ENCODE measurements at places on chromosomes 1 and 21.

GRCh38 chr1:92186081-92186480 lies 31.6 kb upstream of the C1orf146 start:
- no peak for DNase-seq

- no peak for DNase-seq
Measured at GRCh38 chr1:87418048-87418447, 89.4 kb downstream of the LMO4 start.

- DNase-seq, result no peak
Measured at GRCh38 chr1:12615865-12616708, 1.9 kb downstream of the DHRS3 start.

DNA sequence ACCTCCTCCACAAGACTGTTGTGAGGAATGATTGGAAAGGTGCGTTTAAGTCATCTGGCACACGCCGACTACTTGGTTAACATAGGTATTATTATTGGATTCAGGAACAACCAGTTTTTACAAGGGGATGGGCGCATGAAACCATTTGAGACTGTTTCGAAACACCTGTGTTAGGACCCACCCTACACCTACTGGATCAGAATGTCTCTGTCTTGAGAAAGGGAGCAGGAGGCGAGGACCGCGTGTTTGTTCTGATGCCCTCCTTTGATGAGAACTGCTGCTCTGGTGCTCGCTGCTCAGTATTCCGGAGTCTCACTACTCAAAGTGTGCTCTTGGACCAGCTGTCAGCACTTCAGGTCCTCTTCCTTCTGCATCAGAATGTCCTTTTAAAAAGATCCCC lies 7.3 kb downstream of the H6PD start:
- DNase-seq, result no peak

- DNase-seq, result no peak
Measured at GRCh38 chr1:213868482-213868881, 119.3 kb upstream of the PROX1 start.

- DNase-seq, result no peak
Measured at GRCh38 chr1:47393141-47393540, 22.9 kb upstream of the FOXE3 start.

DNA sequence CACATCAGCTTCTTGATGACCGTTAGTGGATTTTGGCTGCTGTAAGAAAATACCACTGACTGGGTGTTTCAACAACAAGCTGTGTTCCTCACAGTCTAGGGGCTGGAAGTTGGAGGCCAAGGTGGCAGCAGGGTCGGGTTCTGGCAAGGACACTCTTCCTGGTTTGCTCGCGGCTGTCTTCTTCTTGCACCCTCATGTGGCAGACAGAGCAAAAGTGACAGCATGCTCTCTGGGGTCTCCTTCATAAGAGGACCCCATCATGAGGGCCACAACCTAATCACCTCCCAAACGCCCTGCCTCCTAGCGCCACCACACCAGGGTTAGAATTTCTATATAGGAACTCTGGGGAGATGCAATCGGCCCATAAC lies 18.6 kb upstream of the TSPEAR start:
- DNase-seq, result no peak

- DNase-seq, result peak; percentile 51
Measured at GRCh38 chr1:117654493-117655219, 48.8 kb downstream of the TENT5C start.

- DNase-seq, result no peak
Measured at GRCh38 chr21:40662889-40663288, 184.1 kb downstream of the DSCAM start.

GRCh38 chr21:34995979-34996303 lies 53.2 kb downstream of the RUNX1 start:
- no peak for DNase-seq

- no peak for DNase-seq
Measured at GRCh38 chr1:232984577-232985425, 34.4 kb downstream of the NTPCR start.

- DNase-seq, result no peak
Measured at GRCh38 chr1:115879977-115880376, 39.1 kb upstream of the NHLH2 start.

- no peak for DNase-seq
Measured at GRCh38 chr21:34528131-34528561, 16.1 kb upstream of the KCNE1 start.

GRCh38 chr1:8848663-8849386 lies 29.7 kb downstream of the ENO1 start:
- peak; percentile 75 for DNase-seq

GRCh38 chr1:221100611-221101010 lies 221.4 kb downstream of the HLX start:
- DNase-seq, result no peak

DNA sequence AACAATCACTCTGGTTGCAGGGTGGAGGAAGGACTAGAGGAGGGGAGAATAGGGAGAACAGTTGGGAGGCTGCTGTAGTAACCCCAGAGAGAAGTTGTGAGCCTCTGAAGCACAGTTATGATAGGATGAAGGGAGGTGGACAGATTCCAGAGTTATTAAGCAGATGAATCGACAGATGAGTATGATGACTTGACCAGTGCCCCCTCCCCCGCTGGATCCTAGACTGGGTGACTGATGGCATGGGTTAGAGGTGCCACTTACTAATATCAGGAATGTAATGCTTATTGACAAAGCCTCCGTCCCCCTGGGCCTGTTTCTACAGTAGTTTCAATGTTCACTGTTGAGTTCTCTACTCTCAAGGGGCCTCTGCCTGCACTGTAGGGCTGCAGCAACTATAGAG lies 14.0 kb upstream of the TIPRL start:
- no peak for DNase-seq

GRCh38 chr1:22225858-22226589 lies 83.1 kb upstream of the WNT4 start:
- no peak for DNase-seq

DNA sequence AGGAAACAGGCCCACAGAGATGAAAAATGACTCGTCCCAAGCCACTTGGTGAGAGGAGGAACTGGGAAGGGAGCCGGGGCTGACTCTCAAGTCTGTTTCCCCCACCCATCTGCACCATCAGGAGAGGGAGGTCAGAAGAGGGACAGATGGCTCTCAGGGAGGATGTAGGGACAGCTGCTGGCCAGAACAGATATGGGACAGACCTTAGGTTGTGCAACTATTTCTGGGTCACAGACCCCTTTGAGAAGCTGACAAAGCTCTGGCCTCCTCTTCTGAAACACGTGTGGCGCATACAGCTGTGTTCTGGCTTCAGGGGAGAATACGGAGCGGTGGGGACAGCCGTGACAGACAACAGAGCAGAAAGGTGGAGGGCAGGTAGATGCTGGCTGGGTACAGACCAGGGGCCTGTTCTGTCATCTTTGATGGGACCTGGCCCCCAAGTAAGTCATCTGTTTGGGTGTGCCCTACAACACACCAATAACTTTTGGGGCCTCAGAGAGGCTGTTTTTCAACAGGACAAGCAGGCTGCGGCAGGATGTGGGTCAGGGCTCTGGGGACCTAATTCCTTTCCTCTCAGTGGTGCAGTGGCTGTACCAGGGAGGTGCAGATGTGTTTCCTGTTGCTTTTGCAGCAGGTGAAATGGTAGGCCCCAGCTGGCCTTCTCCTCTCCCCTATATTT lies 7.3 kb downstream of the SH3BGRL3 start:
- DNase-seq, result no peak

- DNase-seq, result no peak
Measured at GRCh38 chr21:31665397-31665796, 5.9 kb downstream of the SOD1 start.

DNA sequence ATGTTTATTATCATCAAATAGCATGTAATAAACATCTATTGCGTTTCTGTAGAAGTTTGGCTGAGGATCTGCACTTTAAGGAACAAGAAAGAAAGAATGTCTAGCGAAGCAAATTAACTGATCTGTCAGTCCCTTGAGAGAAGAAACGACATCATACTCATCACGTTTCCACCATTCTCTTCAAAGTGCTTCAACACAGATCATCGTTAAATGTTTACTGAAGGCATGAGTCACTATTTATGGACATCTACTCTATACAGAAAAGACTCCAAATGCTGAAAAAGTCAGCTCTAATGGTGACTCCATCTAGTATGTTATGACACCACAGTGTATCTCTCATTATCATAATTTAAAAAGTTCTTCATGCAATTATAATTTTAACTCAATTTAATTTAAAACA lies 369.1 kb downstream of the RGS7 start:
- no peak for DNase-seq

- no peak for DNase-seq
Measured at GRCh38 chr1:61441723-61442262, 283.1 kb downstream of the TM2D1 start.

- DNase-seq, result no peak
Measured at GRCh38 chr1:53574621-53575020, 115.4 kb downstream of the DMRTB1 start.

- DNase-seq, result no peak
Measured at GRCh38 chr1:34286511-34286910, 109.8 kb downstream of the C1orf94 start.

- DNase-seq, result no peak
Measured at GRCh38 chr1:94345148-94345721, 73.0 kb upstream of the ABCD3 start.

GRCh38 chr1:183431840-183432547 lies 13.8 kb upstream of the NMNAT2 start:
- no peak for DNase-seq

- no peak for DNase-seq
Measured at GRCh38 chr1:61087571-61087970, 5.2 kb downstream of the NFIA start.

GRCh38 chr1:224502459-224503160 lies 68.0 kb upstream of the WDR26 start:
- no peak for DNase-seq

All from GM18507 (cell line).